ENCODE measurements at places on chromosomes 2 and 18. TPM values are rescaled to one million over a fixed set of nuclear protein-coding genes. Genes with fewer than 3 reads are reported as not detected.

The SPATA3 gene
- total RNA-seq = not detected

The C2orf74 gene
- total RNA-seq = 15.1 TPM

The CIB4 gene
- total RNA-seq = 0.16 TPM

The ZC3H6 gene
- total RNA-seq = 0.34 TPM

The SLC38A11 gene
- not detected for total RNA-seq

The RNU2-63P gene
- not detected for total RNA-seq

The SERPINB12 gene
- total RNA-seq = not detected

The TMEM247 gene
- not detected for total RNA-seq

The IDH1 gene
- total RNA-seq = 84.6 TPM

The CD226 gene
- 0.17 TPM for total RNA-seq

The IL36G gene
- total RNA-seq = not detected

The OSBPL1A gene
- 12.9 TPM for total RNA-seq

The NCKAP5 gene
- total RNA-seq = 1.7 TPM

The RNPEPL1 gene
- total RNA-seq = 63.0 TPM

The TPO gene
- not detected for total RNA-seq

The HOXD10 gene
- 7.5 TPM for total RNA-seq

The DSG4 gene
- total RNA-seq = 0.02 TPM

The OXER1 gene
- total RNA-seq = not detected
